NCI-H1092 treated with DMSO at 0.1 percent for 48 hours (cell line): ENCODE measurements at places on chromosomes 1 and 21.
A peak's percentile ranks its signal among the peaks of the same experiment; 100 is the strongest.

GRCh38 chr1:53982034-53982762 is 35.8 kb downstream of the LDLRAD1 start:
- no peak for DNase-seq

DNA sequence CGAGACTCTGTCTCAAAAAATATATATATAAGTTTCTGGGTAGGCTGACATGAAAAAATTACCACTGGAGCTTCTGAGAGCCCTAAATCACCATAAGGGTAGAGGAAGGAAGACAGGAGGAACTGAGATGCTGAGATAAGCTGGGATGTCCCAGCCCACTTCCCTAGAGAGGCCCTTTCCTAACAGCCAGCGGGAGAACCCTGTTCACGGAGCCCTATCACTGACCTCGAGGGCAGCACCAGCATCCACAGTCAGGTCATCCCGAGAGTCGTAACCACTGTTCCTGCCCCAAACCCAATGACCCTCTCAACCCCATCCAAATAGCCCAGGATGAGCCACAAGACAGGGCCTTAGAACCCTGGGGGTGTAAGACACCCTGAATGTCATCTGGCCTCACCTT is 77.5 kb downstream of the CD34 start:
- DNase-seq: no peak

DNA sequence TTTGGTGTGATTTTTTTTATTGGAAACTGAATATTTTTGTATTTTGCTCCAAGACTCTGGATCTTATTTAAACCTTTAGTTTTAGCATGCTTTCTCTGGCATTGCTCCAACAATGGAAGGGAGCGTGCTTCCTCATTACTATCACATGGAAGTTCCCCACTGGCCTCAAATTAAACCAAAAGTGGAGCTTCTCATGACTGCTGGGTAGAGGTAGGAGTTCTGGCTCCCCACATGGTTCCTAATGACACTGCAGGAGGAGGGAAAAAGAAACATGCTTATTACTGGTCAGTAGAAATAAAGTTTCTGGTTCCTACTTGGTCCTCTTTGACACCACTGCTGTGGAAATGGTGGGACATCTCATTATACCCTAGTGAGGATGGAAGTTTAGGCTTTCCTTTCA is 310.5 kb downstream of the PTGER3 start:
- no peak for DNase-seq

DNA sequence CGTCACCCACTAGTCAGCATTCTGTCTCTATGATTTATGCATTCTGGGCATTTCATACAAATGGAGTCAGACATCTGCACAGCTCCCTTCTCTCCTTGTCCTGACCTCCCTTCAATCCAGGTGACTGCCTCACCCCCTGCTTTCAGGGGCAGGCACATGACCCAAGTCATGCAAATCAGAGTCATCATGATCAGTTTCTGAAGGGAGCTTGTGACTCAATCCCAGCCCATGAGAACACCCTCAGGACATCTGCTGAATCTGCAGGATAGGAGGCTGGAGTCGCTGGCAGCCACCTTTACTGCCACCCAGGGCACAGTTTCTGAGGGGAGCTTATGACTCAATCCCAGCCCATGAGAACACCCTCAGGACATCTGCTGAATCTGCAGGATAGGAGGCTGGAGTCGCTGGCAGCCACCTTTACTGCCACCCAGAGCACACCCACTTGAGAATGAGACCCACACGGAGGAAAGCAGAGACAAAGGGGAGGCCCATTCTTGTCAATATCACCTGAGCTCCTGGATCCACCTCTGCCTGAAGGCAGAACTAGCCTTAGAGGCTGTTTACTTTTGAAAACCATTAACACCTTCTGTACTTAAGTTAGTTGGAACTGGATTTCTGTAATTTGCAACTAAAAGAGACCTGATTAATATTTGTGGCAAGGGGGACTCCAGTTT is 62.3 kb upstream of the SLC25A33 start:
- no peak for DNase-seq

- no peak for DNase-seq
These were observed 122.7 kb downstream of the GABPA start for GRCh38 chr21:25857308-25858074.

GRCh38 chr21:44300262-44300959 is 558 bp downstream of the PFKL start:
- peak; percentile 26 for DNase-seq

GRCh38 chr1:38444770-38445442 is 398.3 kb upstream of the POU3F1 start:
- no peak for DNase-seq

DNA sequence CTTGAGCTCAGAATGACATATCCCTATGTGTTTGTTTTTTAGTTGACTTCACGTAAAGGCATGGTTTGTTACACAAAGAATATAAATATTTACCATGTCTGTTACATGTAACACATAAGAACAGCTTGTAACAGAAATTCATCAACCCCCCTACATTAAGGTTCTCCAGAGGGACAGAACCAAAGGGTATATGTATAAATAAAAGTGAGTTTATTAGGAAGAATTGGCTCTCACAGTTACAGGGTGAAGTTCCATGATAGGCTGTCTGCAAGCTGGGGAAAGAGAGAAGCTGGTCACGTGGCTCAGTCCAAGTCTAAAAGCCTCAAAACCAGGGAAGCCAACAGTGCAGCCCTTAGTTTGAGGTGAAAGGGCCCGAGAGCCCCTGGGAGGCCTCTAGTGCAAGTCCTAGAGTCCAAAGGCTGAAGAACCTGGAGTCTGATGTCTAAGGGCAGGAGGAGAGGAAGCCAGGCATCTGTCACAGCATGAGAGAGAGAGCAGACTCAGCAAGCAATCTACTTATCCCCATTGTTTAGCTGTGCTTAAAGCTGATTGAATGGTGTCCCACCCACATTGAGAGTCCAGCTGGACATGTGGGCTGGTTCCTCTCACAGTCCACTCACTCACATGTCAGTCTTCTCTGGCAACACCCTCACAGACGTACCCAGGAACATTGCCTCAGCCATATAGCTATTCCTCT is 15.8 kb downstream of the THRAP3 start:
- peak; percentile 35 for DNase-seq

DNA sequence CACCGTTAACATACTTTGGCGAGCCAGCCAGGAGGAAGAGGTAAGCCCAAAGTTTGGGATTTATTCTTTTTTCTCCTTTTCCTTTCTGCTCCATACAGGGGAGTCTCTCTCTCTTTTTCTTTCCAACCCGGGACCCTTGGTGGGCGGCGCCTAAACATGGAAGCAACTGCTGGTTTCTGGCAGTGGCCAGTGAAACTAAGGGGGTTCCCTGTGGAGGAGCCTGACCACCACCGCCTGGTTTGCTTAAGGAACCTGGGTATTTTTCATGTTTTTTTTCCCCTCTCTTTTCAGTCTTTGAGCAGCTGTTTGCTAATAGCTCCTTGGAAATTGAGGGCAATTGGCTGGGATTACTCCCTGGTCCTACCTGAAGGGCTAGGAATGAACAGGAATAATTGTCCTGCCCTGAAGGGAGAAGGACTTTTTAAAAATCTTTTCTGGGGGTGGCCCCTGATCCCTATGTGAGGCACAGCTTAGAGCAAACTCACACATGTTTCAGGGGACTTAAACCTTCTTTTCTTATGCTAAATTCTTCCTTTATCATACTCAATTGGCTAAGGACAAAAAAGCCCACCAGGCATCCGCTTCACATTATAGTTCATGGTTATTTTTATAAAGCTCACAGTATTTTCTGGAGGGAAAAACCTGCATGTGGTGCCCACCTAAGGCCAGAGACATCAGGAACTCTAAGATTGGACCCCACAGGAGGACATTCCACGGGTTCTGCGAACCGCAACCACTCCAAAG is 61.3 kb upstream of the PLD5 start:
- DNase-seq: no peak

- no peak for DNase-seq
These were observed 73.0 kb downstream of the SWT1 start for GRCh38 chr1:185229981-185230380.

- no peak for DNase-seq
These were observed 125.8 kb downstream of the LRRC40 start for GRCh38 chr1:70079546-70079945.

DNA sequence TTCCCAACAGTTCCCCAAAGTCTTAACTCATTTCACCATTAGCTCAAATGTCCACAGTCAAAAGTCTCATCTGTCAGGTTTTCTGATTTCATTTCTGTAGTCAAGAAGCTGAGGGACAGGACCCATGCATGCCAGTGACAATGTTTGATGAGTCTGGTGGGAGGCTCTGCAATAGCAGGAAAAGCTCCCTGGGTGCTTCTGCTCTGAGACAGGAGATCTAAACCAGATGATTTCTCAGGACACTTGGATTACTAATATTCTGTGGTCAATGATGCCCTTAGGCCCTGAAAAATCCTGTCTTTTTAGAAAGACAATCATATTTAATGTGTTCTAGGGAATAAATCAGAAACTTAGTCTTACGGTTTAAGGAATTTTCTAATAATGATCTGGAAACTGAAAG is 56.4 kb downstream of the PCBP3 start:
- DNase-seq: no peak

DNA sequence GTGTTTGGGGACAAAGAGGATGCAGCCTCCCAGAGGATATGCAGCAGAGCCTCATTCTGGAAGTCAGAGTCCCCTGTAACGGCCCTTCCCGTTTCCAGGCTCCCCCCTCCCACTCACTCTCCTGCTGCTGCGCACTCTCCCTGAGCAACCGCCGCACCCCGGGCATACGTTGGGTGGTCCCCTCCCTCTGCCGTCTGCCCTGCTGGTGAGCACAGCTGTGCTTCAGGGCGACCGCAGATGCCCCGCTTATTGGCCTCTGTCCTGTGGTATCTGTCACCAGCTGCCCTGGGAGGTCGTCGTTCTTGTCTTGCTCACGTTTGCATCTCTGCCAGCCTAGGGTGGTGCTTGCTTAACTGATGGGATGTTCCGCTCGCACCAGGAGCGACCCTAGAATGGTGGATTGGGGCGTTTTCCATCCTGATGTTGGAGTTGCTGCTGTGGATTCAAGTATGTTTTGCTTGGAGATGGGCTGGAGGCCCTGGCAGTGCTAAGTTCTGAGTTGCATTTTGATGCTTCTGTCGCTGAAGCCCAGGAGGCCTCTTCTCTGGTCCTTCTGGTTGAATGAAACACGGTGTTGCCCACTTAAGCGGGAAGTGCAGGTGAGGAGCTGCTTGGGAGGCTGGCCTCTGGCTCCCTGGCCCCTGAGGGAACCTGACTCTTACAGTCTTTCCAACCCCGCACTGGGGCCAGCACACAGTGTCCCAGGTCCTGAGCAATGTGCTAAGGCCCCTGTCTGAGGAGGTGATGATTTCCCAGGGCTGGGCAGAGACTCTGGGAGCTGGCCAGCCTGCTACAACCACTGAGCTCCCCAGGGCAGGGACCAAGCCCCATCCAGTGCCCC is 3.2 kb downstream of the TMEM201 start:
- no peak for DNase-seq

DNA sequence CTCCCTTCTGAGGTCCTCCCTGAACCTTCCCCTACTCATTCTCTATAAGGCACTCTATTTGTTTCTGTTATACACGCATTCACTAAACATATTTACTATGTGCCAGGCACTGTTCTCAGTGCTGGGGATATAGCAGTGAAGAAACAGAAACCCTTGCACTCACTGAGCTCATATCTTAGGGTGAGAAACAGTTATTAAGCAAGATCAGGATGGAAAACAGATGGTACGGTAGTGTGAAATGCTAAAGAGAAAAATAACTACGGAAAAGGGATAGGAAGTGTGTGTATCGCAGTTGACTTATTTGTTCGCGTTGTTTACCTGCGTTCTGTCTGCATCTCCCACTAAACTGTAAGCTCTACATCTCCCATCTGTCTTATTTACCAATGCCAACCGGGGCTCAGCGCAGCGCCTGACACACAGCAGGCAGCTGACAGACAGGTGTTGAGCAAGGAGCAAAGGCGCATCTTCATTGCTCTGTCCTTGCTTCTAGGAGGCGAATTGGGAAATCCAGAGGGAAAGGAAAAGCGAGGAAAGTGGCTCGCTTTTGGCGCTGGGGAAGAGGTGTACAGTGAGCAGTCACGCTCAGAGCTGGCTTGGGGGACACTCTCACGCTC is 572 bp downstream of the CYB5RL start:
- no peak for DNase-seq

GRCh38 chr1:157819896-157820295 is at the start of gene FCRL1:
FCRL1 (minus strand) TSS chr1:157820120; CDS start chr1:157820037, 83 bp downstream.
- DNase-seq: no peak

- no peak for DNase-seq
These were observed 11.8 kb upstream of the RHBDL2 start for GRCh38 chr1:38953433-38953860.

- no peak for DNase-seq
These were observed 39.7 kb upstream of the MAP10 start for GRCh38 chr1:232765542-232765941.

- no peak for DNase-seq
These were observed 127.3 kb upstream of the APP start for GRCh38 chr21:26297851-26298250.

- no peak for DNase-seq
These were observed 23.3 kb downstream of the SLC6A17 start for GRCh38 chr1:110173466-110174105.

- DNase-seq: peak; percentile 78
These were observed 1.1 kb upstream of the CIART start for GRCh38 chr1:150281221-150281757.

- no peak for DNase-seq
These were observed 155.7 kb downstream of the S1PR1 start for GRCh38 chr1:101392552-101392951.

- no peak for DNase-seq
These were observed 114.5 kb downstream of the HIVEP3 start for GRCh38 chr1:41804176-41804575.

GRCh38 chr1:21775550-21775914 is 7.4 kb downstream of the USP48 start:
- DNase-seq: no peak

DNA sequence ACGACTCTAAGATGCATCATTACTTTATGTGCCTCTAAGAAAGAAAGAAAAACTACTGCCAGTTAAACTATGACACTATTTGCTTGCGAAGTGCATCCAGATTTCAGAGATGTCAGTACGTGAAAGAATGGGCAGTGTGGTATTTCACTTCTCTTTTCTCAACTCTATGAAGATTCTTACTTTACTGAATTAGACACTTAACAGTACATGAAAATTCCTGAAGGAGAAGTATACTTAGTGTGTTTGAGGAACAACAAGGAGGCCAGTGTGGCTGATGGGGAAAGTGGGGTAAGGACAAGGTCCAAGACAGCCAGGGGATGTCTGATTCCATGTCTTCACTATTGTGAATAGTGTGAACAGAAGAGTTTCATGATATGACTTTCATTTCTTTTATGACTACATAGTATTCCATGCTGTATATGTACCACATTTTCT is 53.9 kb upstream of the HSD17B7 start:
- no peak for DNase-seq

GRCh38 chr1:205441318-205441633 is 14.6 kb downstream of the BLACAT1 start:
- DNase-seq: no peak

GRCh38 chr1:6008084-6008415 is 15.8 kb upstream of the NPHP4 start:
- DNase-seq: no peak
